ENCODE measurements at places on chromosomes 2 and 18.

DNA sequence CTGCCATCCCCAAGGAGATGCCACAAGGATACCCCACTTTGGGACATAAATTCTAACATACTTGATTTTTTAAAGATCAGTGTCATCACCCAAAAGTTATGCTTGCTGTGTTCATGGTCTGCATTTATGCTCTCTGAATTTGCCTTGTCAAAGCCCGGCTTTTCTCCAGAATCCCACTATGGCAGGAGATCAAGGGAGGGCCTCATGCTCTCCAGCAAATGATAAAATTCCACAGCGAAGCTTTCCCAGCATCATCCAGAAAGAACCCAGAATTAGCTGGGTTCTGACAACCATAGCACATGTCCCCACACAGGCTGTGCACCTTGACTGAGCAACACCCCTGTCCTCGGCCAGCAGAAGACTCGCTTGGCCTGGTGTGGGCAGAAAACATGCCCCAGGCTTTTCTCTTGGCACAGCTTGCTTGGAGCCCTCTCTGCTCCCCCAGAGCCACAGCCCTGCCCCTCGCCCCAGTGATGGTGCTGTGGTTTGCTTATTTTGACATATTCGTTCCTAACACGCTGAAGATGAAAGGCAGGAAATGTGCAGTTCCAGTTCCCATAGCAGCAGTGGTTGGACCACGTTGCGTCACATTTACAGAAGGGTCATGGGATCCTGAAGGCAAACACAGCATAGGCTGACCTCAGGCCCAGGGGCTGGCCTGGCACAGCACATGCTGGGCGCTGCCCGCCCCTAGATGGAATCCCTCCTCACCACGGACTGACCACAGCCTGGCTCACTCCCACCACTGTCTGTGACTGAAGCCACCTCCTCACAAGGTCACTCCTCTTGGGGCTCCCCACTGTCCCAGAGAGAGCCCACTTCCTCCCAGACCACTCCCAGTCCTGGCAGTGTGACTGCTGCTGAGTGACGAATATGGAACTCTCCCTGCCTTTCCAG lies 14.1 kb upstream of the CHRNA1 start:
- DNase-seq: peak; percentile 80

GRCh38 chr18:46337271-46337670 lies 233.1 kb downstream of the HAUS1 start:
- DNase-seq: no peak

DNA sequence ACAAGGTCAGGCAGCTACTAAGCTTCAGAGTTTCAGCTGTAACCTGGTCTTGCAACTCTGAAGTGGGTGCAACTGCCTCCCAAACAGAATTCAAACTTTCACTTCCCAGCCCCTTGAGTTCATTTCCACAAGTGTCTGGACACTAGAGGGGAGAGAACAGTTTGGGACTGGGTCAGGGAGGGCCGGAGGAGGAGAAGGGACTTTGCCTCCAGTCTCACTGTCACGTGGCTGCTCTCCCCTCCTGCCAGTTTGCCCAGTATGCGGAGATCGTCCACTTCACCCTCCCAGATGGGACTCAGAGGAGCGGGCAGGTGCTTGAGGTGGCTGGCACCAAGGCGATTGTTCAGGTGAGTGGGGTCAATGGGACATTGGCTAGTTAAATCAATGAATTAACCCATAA lies 20.6 kb upstream of the ANKRD53 start:
- no peak for DNase-seq

DNA sequence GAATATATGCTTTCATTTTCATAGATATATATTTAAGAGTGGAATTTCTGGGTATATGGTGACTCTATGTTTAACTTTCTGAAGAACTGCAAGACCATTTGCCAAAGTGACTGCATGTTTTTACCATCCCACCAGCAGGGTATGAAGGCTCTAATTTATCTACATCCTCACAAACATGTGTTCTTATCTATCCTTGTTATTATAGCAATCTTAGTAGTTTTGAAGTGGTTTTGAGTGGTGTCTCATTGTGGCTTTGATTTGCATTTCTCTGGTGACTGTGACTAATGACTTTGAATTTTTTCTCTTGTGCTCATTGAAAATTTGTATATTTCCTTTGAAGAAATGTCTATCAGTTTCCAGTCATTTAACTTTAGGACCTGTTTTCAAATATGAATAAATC lies 310.2 kb upstream of the NRP2 start:
- DNase-seq: peak; percentile 41

DNA sequence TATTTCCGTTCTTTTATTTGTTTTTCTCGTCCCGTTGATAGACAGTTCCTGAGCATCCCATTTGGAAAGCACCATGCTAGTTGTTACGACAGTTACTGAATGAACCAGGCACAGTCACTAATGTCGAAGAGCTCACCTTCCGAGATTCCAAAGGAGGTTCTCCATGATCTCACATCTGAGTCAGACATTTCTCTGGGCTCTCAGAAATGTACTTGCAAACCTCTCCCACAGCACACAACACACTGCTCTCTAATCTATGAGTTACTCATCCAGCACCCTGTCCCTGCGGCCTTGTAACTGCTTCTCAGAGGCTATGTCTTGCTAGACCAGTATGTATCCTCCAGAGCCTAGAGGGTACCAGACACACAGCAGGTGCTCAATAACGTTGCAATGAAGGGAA lies 174.7 kb downstream of the DNER start:
- DNase-seq: no peak

- peak; percentile 69 for DNase-seq
Observed at GRCh38 chr18:59990121-59990823, 90.5 kb downstream of the PMAIP1 start.

DNA sequence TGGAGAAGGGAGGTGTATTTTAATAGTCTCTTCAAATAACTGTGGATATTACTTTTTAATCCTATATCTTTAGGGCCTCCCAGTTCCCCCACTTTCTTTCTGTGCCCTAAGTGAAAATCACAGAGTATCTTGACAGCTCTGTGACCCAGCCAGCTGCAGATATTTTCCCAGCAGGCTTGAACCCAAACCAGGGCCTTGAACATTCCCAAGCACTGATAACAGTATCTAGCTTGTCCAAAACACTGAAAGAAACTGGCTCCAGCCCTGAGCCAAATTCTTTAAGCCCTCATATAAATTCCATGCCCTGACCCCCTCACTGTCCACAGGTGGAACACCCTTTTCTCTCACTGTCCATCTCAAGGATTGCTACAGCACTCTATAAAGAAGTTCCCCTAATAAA lies 388.1 kb upstream of the CHAC2 start:
- no peak for DNase-seq

DNA sequence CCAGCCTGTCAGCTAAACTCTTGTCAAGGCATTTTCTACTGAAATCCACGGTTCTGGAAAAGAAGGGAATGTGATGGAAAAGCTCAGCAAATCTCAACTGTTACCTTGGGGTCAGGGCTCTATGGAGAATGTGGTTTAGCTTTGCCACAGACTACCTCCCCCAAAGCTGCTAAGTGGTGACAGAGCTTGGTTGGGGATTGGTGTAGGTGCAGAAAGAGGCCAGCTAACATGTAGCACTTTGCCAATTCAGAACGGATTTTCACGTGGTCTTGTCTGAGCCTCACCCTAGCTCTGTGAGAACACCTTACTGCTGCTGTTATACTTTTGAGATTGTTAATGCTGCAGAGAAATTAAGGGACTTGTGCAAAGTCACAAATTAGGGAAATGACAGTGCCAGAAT lies 331.1 kb downstream of the RND3 start:
- no peak for DNase-seq

DNA sequence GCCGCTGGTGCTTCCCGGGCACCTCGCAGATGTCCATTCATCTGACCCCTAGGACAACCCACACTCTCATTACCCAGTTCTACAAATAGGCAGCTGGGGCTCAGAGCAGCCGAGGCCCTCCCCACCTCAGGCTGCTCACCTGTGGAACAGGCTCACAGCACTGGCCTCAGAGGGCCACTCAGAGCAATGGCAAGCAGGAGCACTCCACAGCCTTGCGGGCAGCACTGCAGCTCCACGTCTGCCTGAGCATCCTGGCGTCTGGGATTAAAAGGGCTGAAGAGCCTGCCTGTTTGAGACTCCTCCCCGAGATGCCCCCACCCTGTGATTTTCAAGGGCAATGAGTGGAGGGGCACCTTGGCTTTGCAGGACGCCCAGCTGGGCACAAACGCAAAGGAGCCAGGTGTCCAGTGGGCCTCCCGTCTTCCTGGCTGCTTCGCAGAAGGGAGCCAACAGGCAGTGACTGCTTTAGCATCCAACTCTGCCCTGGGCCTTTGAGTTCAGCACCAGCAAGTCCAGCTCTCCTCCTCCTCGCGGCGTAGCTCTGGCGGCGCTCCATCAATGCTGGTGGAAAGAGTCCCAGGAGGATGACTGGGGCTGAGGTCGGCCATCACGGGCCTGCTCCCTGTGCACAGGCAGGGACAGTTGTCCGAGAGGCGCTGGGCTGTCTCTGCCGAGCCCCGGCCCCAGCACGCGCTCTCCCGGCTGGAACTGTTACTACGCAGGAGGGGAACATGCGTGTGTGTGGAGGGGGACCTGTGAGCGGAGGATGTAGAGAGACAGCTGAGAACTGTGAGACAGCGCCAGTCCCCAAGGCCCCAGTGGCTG lies 297.2 kb downstream of the NDUFA10 start:
- no peak for DNase-seq

DNA sequence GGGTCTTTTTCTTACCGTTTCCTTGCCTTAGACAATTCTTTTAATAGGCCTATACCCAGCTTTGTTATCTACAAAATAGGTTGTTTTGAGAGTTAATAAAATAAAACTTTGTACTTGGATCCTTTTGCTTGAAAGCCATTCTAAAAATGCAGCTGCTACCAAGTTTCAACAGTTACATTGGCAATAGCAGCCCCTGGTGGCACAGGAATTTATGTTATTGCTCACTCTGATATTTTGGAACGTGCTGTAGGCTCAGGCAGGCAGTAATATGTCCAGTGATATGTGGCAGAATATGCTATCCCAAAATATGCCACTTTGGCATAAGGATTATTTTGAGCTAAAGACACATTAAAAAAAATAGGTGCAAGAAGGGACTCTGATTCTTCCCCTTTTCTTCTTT lies 6.7 kb upstream of the COMMD1 start:
- peak; percentile 71 for DNase-seq

DNA sequence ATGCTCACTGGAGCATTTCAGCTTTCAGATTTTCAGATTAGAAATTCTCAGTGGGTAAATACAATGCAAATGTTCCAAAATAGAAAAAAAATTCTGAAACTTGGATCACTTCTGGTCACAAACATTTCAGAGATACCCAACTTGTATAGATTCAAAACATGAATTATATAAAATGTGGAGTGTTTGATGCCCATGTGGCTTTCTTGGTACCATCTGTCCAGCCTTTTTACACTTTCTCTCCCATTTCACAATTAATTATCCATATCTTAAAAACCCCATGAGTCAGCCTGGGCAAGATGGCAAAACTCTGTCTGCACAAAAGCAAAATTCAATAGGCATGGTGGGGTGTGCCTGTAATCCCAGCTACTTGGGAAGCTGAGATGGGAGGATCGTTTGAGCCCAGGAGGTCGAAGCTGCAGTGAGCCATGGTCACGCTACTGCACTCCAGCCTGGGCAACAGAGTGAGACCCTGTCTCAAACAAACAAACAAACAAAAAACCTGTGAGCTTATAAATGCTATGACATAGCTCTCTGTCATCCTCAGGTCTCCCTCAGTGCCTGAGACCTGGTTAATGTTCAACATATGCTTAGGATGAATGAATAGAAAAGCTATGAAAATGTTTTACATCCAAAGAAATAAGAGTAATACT lies 146.3 kb upstream of the TTC39C start:
- no peak for DNase-seq

- no peak for DNase-seq
Observed at GRCh38 chr2:24208490-24208889, 33.6 kb downstream of the FAM228A start.

GRCh38 chr2:236694146-236694888 lies 124.7 kb downstream of the ACKR3 start:
- no peak for DNase-seq

- DNase-seq: no peak
Observed at GRCh38 chr2:45269149-45269793, 260.0 kb upstream of the SIX2 start.

DNA sequence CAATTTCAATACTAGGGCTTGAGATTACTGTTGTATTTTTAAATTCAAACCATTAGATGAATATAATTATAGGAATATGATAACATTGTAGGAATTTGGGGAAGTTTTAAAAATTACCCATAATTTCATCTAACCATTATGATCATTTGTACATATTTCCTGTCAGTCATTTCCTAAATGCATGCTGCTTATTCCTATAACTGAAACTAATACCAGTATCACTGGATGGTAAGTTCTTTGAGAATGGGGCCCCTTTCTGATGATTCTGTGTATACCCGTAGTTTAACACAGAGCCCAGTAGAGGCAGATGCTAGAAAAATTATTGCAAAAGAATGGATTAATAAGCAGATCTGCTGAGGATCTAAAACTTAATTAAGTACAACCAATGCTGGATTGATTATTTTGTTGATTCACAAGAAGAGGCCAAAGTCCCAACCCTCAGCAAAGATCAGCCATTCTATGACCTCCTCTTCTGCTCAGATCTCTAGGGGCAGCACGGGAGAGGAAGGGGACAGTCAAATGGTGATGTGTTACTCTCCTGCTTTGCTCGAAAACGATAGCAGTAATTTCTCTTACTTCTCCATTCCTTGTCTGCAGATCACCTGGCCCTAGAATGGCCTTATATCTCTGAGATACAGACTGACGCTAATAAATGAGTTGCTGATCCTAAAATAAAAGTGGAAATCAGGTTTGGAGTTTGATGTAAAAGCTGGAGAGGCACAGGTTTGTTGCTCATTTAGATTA lies 69.5 kb upstream of the PELI1 start:
- DNase-seq: peak; percentile 30

DNA sequence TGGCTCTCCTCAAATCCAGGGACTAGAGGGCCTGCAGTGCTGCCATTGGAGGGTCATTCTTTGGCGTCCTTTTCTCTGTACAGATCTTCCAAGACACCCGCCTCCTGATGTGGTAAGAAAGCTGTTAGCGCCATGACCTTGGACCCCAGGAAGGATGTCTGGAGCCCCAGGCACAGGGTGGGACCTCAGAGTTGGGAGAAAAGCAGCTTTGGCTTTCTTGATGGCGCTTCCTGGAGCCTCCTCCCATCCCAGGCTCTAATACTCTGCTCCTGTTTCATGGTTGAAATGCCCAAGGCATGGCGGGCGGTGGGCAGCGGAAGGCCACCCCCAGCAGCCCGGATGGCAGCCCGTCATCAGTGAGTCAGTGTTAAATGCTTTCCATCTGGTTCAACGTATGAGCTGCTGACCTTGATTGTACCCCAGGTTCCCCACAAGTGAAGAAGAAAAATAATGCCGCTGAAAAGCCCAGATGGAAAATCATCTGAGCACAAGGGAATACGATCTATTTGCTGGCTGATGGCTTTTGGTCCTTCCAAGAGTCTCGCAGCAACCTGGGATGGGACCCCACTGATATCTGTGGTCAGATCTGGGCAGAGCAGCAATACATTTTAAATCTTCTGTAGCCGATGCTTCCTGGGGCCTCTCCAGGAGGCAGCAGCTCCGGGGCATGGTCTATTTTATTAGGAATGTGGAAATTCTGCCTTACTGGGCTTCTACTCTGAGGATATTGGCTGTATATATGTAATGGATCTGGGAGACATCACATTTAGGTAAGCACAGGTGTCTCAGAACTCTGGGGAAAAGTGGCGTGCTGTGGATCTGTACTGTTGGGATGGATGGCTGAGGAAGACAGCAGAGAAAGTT lies 15.1 kb downstream of the ACKR3 start:
- no peak for DNase-seq

- no peak for DNase-seq
Observed at GRCh38 chr2:234162861-234163260, 112.4 kb downstream of the SPP2 start.

- DNase-seq: no peak
Observed at GRCh38 chr2:8263901-8264300, 418.0 kb upstream of the ID2 start.

Measured in hematopoietic multipotent progenitor cell treated with erythropoietin and hydrocortisone succinate and interleukin-3 and kit ligand, for 4 days (in vitro differentiated cells).